ENCODE measurements at places on chromosomes 13 and 19. TPM values are rescaled to one million over a fixed set of nuclear protein-coding genes. Genes with fewer than 3 reads are reported as not detected.

CEACAM4 gene
- not detected for total RNA-seq

PGLYRP1 gene
- not detected for total RNA-seq

TSSK6 gene
- total RNA-seq, result 1.5 TPM

LRCH1 gene
- total RNA-seq, result 8.8 TPM

ERICH4 gene
- not detected for total RNA-seq

NKG7 gene
- not detected for total RNA-seq

CEACAM7 gene
- 0.03 TPM for total RNA-seq

SGCG gene
- not detected for total RNA-seq

ZNF112 gene
- total RNA-seq, result 1.9 TPM

FOXA3 gene
- total RNA-seq, result 0.91 TPM

RAX2 gene
- not detected for total RNA-seq

RASIP1 gene
- total RNA-seq, result 0.31 TPM

NANOS3 gene
- total RNA-seq, result 1.0 TPM

RCBTB2 gene
- total RNA-seq, result 1.4 TPM

SLC17A7 gene
- 0.75 TPM for total RNA-seq

ZNF226 gene
- total RNA-seq, result 18.3 TPM

KLF2 gene
- 27.0 TPM for total RNA-seq

CYP4F22 gene
- 0.29 TPM for total RNA-seq

TTC9B gene
- 0.61 TPM for total RNA-seq

HAUS5 gene
- total RNA-seq, result 16.4 TPM

CRTC1 gene
- total RNA-seq, result 3.5 TPM

SDHAF1 gene
- total RNA-seq, result 28.9 TPM

ZNF677 gene
- total RNA-seq, result not detected

UBAC2 gene
- total RNA-seq, result 62.2 TPM

URAD gene
- total RNA-seq, result not detected

ZNF814 gene
- total RNA-seq, result 2.6 TPM

ONECUT3 gene
- total RNA-seq, result not detected

CDX2 gene
- total RNA-seq, result 1.2 TPM

OVOL3 gene
- 0.45 TPM for total RNA-seq

ZNF208 gene
- not detected for total RNA-seq
